ENCODE measurements at places on chromosomes 2 and 18. TPM values are rescaled to one million over a fixed set of nuclear protein-coding genes. Genes with fewer than 3 reads are reported as not detected.

DNA sequence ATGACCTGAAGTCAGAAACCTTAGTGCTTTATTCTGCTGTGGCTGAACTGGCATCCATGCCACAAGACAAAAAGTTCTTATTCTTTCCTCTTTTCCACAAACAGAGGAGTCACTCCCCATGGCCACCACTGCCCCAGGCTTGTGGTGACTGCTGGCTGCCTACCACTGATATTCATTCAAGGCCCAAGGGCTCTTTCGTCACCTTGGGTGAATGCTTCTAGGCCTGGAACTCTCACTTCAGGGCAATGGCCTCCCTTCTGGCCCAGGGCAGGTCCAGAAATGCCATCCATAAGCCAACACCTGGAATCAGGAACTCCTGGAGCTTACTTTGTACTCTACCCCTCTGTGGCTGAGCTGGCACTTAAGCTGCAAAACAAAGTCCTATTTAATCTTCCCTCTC is 109.8 kb downstream of the NAT8 start:
- DNase-seq: no peak

DNA sequence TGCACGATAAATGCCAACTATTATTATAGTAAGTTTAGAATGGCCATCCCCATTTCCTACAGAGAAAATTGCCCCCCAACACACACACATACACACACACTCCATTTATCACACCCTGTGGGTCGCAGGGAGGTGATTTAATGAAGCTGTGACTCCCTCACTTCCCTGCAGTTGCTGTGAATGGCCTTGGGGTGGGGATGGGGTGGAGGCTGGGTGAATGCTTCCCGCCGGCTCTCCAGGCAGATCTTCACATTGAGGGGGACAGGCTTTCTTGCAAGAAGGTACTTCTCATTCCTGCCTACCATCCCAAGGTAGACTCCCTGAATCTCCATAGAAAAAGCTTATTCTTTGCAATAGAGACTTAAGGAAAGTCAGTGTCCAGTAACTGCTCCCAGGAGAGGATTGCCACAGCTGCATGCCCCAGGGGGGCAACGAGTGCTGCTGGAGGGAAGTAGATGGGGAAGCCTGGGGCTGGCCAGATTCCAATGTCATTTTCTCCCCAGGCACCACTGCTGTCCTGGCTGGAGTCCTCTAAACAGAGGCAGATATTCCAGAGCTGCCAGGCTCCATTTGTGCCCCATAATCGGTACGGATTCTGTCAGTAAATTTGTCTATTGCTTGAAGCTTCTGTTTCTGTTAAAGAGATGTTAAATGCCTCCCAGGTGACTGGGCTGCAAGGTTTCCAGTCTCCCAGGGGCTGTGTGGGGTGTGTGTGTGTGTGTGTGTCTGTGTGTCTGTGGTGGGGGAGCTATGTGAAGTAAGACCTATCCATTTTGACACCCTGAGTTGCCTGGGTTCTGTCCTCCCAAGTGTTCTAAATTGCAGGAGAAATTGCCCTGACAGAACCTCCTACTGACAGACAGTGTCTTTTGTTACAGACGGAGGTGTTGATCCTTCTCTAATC is 265.5 kb downstream of the SRBD1 start:
- DNase-seq: no peak

GRCh38 chr2:175436076-175436475 is 254.6 kb upstream of the ATP5MC3 start:
- DNase-seq: no peak

CDH7 gene
- total RNA-seq: not detected

- DNase-seq: no peak
Observed at GRCh38 chr18:58619596-58619930, 9.3 kb downstream of the ALPK2 start.

Measured in right atrium auricular region (tissue), 2 donors.